ENCODE measurements at places on chromosomes 1 and 21. TPM values are rescaled to one million over a fixed set of nuclear protein-coding genes. Genes with fewer than 3 reads are reported as not detected.

The CHIT1 gene
- not detected for total RNA-seq

The KIF17 gene
- total RNA-seq: 1.8 TPM

The WNT2B gene
- 0.74 TPM for total RNA-seq

The TNFRSF9 gene
- total RNA-seq: 0.15 TPM

The KRTAP19-5 gene
- total RNA-seq: not detected

The KCNT2 gene
- total RNA-seq: 1.6 TPM
